CD4-positive, alpha-beta T cell treated with Interleukin-4 for 1 hour (primary cell): ENCODE measurements at places on chromosomes 5 and 9.

DNA sequence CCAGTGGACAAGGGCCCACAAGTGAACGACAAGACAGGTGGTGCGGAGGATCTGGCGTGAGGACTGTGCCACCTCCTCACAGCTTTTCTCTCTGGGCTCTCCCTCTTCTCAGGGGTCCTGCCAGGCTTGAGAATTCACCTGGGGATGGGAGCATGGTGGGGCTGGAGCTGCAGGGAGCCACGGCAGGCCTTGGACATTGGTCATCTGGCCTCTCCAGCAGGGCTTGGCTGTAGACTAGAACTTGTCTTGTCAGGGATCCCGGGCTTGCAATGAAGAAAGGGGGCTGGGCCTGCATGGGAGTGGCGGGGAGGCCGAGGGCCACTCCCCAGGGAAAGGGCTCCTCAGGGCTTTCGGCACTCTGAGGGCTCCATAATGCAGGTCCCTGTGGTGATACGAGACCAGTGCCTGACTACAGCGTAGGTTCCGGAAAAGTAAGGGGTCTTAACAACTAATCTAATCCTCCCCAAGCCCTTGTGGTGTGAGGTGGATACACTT lies 126.7 kb downstream of the MACROH2A1 start:
- no peak for DNase-seq

GRCh38 chr9:94173632-94174031 lies 85.5 kb upstream of the ZNF169 start:
- no peak for DNase-seq

- no peak for DNase-seq
These were observed 190.8 kb downstream of the TLE1 start for GRCh38 chr9:81498576-81498975.

DNA sequence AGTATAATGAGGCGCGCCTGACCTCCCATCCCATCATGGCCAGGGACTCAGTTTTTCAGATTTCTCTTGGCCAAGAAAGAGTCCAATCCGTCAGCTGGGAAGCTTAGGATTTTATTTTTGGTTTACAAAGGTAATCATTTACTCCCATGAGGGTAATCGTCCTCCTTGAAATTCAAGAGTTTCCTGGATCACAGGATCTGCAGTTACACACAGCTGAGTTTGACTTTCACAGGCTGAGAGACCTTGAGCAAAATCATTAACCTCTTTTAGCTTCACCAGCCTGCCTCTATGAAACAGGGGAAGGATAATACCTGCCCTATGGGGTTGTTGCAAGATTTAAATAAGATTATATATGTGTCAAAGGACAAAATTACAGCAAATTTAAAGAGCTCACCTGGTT lies 15.4 kb upstream of the AK3 start:
- no peak for DNase-seq

- DNase-seq, result no peak
These were observed 119.5 kb downstream of the ANXA1 start for GRCh38 chr9:73270967-73271721.

GRCh38 chr9:76378367-76379073 lies 15.7 kb downstream of the RFK start:
- DNase-seq, result no peak

- DNase-seq, result no peak
These were observed 85.0 kb downstream of the STK10 start for GRCh38 chr5:172102913-172103626.

DNA sequence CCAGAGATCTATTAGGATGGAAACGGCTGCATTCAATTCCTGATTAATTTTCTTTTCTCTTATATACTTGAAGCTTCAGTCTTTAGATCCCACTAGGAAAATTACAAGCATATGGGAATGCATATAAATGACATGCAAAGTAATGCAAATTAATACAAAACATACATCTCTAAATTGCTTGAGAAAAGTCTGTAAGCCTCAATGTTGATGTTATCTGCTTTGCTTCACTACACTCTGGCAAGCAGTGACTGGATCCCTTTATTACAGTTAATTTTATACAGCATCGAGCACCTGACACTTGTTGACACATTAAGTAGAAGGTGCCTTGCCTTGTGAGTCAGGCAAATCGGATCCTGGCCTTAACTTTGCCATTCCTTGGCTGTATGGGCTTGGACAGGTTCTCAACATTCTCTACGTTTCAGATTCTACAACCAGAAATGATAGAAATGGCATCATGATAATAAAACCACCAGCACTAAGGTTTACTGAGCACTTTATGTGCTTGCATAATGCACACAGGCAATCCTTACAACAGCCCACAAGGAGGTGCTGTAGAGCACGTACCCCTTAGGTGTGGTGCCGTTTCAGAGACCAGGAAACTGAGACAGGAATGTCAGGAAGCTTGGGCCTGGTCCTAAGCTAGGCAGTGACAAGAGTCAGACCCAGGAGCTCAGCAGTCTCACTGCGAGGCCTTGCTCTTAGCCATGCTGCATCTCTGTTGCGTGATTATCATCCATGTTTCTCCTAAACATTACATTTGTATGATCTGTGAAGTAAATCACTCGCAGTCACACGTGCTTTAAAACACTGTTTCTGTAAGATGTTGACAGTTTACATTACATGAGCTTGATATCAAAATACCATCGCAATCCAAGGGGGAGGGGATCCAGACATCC lies 2.7 kb downstream of the GCNT4 start:
- peak; percentile 72 for DNase-seq

GRCh38 chr9:92640398-92641091 lies 29.4 kb downstream of the IPPK start:
- DNase-seq, result no peak

- DNase-seq, result no peak
These were observed 285.9 kb downstream of the KIF4B start for GRCh38 chr5:155299386-155300005.

DNA sequence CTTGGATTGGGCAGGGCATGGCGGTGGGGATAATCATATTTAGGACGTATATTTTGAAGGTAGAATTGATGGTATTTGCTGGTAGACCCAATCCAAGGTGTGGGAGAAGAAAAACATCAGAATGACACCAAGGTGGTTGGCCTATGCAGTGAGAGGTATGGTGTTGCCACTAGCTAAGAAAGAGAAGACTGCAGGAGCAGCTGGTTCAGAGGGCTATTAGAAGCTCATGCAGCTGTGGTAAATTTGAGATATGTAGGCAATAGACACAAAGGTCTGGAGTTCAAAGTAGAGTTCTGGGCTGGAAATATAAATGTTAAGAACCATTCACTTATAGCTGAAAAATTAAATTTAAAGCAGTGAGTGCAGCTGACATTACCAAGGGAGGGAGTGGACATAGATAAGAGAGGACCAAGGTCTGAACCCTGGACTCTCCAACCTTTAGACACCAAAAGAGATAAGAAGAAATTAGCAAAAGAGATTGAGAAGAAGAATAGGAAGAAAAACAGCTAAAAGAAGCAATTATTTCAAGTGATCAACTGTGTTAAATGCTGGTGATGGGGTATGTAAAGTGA lies 74.7 kb upstream of the FAM169A start:
- DNase-seq, result no peak

DNA sequence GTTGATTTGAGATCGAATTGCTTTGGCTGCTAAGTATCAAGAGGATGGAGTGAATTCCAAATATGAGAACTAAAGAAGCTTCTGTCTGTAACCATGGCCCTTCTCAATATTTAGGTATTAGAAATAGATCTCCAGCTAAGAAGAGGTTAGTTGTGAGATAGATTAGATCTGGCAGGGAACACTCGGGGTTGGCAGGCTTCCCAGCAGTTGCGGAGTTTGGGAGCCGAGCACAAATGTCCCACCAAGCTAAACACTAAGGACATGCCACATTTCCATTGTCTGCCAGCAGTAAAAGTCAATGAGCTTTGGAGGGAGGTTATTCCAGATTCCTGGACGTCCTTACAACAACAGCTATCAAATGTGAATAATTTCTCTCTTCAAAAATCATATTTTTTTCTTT lies 85.8 kb downstream of the TAF11L14 start:
- DNase-seq, result no peak

DNA sequence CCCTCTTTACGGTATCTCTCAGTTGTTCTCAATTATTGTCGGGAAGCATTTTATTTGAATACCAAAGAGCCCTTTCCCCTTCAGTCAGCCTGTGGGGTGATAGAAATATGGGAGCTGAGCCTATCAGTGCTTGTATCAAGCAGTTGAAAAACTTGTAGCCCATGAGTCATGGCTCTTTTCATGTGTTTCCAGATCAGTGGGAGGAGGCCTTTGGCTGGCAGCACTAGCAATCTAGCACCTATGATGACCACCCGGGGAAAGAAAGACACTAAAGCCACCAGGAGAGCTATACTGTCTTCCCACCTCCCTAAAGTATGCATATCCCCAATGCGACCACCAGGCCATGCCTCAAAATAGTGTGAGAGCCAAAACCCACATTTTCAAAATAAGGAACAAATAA lies 696.9 kb upstream of the C9orf72 start:
- no peak for DNase-seq

DNA sequence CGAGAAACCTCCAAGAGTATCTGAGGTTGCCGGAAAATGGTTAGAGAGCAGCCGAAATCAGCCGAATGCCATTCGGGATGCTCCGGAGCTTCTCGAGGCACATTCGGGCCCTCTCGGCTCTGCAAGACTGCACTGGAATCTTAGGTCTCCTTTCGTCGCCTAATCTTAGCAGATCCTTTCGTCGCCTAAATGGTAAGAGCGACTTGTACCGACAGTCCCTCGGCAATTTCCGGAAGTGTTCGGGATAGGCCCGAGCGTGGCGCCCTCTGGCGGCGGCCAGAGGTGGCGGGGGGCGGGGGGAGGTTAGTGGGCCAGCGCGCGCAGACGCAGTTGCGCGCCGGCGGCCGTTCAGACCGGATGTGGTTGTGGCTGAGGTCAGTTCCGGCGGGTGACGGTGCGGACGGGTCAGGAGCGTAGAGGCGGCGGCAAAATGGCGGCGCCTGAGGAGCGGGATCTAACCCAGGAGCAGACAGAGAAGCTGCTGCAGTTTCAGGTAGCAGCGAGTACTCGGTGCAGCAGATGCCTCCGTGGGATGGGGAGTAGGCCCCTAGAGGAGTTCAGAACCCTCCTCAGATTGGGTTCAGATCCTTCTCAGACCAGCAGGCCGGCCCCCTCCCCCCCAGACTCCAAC lies at the start of gene FAF2:
Gene FAF2, plus strand, starts transcription at position 408 of the 631 bp plus-strand sequence. Its CDS starts 23 bp downstream, at position 431.
- peak; percentile 99 for DNase-seq

GRCh38 chr9:3909966-3910650 lies 384.3 kb upstream of the RFX3 start:
- DNase-seq, result no peak

DNA sequence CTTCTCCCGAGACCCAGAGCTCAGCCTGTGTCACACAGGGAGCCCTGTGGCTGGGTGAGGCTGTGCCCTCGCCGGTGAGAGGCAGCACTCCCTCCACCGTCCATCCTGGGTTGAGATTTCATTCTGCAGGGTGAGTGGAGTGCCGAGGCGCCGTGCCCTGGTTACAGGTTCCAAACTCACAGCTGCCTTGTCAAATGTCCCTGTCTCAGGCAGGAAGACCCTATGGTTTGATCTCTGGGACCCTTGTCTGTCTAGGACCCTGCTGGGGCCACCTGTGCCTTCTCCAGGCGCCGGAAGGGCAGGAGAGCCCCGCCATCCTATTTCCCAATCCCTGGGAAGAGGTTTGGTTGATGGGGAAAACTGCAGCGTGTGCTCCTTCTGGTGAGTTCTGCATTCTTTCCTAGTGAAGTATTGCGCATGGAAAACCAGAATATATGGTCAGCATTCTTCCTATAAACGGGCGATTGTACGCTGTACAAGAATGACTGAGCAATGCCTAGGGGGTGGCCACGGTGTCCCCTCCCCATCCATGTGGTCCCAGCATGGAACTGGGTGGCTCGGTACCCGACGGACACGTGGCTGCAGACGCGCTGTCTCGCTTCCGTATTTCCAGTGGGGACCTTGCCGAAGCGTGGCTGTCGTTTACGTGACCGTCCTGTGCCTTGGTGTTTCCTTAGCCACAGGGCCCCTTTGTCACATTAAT lies 95.9 kb upstream of the COL5A1 start:
- no peak for DNase-seq

DNA sequence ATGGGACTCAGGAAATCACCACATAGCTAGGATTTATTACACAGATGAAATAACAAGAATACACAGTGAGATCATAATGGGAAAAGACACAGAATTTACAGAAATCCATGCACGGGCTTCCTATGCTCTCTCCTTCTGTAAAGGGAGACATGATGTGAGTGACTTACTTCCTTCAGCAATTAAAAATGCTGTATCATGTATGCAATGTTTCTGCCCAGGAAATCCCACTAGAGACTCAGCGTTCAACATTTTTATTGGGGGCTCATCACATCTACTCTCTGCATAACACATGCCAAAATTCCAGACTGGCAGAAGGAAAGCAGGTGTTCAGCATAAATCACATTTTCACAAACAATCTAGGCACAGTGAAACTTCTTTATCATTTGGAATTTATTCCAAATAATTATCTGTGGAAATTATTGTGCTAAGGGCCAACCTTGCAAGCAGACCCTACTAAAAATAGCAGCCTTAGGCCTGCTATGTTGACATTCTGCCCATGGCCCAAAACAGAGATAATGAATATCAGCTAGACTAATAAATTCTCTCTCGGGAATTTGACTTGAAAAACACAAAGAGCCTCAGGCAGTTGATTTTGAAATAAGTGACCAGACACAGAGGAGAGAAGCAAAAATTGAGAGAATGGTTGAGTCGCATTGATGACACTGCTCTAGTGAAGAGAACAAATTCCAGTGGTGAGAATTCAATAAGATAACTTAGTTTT lies 31.4 kb upstream of the SELENOP start:
- no peak for DNase-seq

DNA sequence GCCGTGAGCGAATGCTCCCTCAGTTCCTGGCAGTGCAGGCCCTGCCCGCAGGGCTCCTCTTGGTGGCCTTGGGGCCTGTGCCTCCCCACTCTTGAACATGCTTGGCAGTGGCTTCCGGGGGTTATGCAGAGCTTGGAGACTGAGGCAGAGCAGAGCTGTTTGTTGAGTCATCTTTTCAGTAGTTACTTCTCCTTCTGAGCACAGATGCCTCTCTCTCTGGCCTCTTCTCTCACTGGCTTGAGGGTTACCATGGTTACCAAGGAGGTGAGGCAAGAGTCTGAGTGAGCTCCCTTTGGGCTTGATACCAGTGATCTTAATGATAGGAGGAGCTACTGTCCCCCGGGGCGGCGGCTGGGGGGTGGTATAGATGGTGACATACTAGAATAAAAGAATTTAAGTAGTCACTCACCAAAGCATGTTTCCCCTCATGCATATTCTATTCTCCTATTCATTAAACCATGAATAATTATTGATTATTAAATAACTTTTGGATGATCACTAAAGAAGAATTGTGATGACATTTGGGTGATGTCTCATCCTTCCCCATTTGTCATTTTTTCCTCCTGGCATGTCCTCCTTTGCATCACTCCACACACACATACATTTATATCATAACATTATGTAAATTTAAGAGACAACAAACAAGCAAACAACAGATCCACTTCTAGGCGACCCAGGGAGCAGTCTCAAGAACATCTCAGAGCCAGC lies 111.1 kb downstream of the ARHGAP26 start:
- peak; percentile 19 for DNase-seq
